Fibroblast of lung (primary cell): ENCODE measurements at places on chromosomes 7 and 10. TPM values are rescaled to one million over a fixed set of nuclear protein-coding genes. Genes with fewer than 3 reads are reported as not detected.

The STEAP2 gene
- total RNA-seq = 26.3 and 29.8 TPM in 2 replicates

The CDHR1 gene
- total RNA-seq = not detected in 2 replicates

The BICC1 gene
- 62.7 and 64.7 TPM in 2 replicates for total RNA-seq

The LIPA gene
- total RNA-seq = 47.8 and 72.3 TPM in 2 replicates

The ZNF488 gene
- under 0.01 TPM in 1 of 2 replicates, not detected in the other for total RNA-seq

The FAM53B gene
- 10.8 and 11.7 TPM in 2 replicates for total RNA-seq

The DHTKD1 gene
- 20.0 and 23.1 TPM in 2 replicates for total RNA-seq

The CBLL1 gene
- total RNA-seq = 17.5 and 21.1 TPM in 2 replicates
